ENCODE measurements at places on chromosomes 12 and 14. TPM values are rescaled to one million over a fixed set of nuclear protein-coding genes. Genes with fewer than 3 reads are reported as not detected.
A peak's percentile ranks its signal among the peaks of the same experiment; 100 is the strongest.

The MYF5 gene
- not detected for total RNA-seq

The ADAMTS20 gene
- not detected for total RNA-seq

The ADCY4 gene
- total RNA-seq, result 0.49 TPM

The DPY19L2 gene
- total RNA-seq, result 2.8 TPM

The FOXG1 gene
- total RNA-seq, result not detected

The OR6C1 gene
- total RNA-seq, result not detected

The CACNA2D4 gene
- total RNA-seq, result 0.10 TPM

The PRB2 gene
- total RNA-seq, result not detected

The OVCH1 gene
- not detected for total RNA-seq

The NAA30 gene
- total RNA-seq, result 17.3 TPM

DNA sequence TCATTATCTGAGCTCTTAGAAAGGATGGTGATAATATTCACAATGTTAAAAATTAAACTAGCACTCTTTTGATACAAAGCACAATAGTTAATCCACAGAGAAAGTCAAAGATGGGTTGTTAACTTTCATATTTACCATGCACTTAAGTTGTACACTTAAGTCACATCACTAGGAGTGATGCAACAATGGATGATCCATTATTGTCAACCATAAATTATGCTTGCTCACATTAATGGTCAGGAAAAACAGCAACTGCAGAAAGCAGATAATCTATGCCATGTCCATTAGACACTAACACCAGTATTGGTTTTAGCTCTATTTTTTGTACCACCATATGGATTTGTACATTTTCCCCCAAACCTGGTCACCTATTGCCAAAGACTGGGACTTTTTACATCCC is 195.5 kb downstream of the FOXA1 start:
- DNase-seq, result no peak

DNA sequence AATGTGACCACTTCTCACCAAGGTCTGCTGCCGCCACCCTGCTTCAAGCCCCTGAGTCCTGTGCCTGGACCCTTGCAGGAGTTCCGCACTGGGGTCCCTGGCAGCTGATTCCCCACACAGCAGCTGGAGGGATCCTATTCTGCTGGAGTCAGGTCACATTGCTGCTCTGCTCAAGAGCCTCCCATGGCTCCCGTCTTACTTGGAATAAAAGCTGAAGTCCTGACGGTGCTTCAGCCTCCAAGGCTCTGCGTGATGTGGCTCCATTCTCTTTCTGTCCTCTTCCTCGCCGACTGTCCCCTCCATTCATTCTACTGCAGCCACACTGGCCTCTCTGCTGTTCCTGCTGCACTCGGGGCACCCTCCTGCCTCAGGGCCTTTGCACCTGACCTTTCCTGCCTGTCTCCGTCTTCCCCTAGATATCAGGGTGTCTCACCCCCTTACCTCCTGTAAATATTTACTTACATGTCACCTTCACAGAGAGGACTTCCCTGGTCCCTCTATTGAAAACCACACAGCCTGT is 7.6 kb upstream of the SDSL start:
- DNase-seq, result no peak

GRCh38 chr12:9391815-9392214 is 183.6 kb upstream of the PZP start:
- peak; percentile 36 for DNase-seq

DNA sequence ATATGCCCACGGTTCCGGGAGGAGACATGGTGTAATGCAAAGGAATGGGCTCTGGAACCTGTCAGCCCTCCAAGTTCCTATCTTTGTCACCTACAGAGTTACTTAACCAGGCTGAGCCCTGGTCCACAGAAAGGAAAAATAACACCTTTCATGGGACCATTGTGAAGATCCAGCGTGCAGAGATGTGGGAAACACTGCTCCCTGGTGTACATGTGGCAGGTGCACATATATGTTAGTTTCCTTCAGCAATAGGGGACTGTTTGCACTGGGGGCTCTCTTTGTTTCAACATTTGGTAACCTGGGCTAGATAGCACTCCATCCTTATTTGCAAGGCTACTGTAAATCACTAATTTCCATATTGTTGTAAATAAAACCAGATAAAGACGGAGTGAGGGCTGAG is 72.3 kb downstream of the ANO2 start:
- DNase-seq, result no peak

GRCh38 chr12:67107751-67108269 is 161.3 kb upstream of the CAND1 start:
- no peak for DNase-seq

DNA sequence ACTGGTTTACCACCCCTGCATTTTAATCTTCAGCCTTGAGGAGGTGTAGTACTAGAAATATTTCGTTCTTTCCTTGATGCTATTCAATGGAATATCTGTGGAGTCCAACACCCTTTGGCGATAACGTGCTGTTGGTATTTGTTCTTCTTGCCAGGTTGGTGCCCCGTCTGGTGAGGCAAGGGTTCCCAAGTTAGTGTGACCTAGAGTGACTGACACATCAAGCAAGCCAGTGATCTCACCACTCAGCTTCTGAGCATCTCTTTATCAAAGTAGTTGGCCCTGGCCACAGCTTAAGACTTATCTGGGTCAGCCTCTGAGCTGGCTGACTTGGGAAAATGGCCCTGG is 60.2 kb downstream of the PLXNC1 start:
- DNase-seq, result no peak

- peak; percentile 91 for DNase-seq
These were observed 230.8 kb downstream of the FOXN3 start for GRCh38 chr14:89185919-89186855.

- DNase-seq, result no peak
These were observed 24.4 kb downstream of the CD9 start for GRCh38 chr12:6224550-6224949.

- DNase-seq, result no peak
These were observed 170.2 kb downstream of the BCAT1 start for GRCh38 chr12:24778486-24779304.

DNA sequence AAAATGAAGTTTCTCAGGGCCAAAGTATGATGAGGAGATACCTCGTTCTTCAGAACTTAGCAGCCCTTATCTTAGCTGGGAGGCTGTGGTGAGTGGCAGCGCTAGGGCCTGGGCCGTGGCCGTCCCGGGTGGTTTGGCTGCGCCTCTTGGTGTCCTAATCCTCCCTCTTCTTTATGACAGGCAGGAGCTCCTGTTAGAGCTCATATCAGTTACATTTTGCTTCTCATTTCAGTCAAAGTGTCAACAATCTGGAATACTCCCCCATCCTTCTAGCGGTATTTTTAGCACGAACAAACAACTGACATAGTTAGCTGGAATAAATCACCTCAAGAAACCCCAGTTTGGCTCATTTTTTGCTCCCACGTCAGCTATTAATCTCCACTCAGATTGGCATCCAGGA is 188.8 kb downstream of the TTC7B start:
- no peak for DNase-seq

- no peak for DNase-seq
These were observed 90.8 kb upstream of the TMEM132D start for GRCh38 chr12:129994634-129995033.

Measured in foreskin keratinocyte (primary cell).